ENCODE measurements at places on chromosomes 5 and 9.

DNA sequence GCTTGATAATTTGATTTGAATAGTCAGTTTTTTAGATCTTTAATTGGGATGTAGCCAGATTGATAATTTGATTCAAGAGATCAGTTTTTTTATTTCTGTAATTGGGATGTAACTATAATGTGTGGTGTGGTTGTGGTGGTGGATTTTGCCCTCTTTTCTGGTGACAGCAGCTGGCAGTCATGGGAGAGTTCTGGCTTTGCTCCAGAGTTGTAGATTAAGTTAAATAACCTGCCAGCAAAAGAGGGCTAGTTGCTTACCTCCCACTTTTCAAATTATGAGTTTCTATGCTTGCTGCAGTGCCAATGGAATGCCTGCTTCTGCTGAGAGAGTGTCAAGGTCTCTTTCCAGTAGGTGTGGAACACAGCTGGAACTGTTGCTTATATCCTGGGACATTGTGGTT is 315.1 kb downstream of the CCDC171 start:
- no peak for DNase-seq

DNA sequence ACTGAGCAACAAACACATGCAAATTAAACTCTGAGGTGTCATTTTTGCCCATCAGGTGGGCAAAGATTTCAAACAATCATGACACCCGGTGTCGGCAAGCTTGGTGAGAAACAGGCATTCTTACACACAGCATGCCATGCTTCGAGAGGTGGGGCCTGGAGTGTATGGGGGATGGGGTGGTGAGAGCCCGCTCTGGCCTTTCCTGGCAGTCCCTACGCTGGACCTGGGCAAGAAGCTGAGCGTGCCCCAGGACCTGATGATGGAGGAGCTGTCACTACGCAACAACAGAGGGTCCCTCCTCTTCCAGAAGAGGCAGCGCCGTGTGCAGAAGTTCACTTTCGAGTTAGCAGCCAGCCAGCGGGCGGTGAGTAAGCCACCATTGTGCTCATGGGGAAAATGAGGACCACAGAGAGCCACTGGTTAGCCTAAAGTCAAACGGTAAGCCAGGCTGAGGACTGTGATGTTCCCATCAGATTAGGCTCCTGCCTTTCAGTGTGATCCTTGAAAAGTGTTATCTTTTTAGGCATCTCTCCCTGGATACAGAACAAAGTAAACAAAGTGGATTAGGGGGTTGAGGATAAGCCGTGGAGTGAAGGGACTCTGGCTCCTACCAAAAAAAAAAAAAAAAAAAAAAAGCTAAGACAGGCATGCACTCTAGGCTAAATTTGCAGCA is 9.4 kb downstream of the MYOZ3 start:
- no peak for DNase-seq

DNA sequence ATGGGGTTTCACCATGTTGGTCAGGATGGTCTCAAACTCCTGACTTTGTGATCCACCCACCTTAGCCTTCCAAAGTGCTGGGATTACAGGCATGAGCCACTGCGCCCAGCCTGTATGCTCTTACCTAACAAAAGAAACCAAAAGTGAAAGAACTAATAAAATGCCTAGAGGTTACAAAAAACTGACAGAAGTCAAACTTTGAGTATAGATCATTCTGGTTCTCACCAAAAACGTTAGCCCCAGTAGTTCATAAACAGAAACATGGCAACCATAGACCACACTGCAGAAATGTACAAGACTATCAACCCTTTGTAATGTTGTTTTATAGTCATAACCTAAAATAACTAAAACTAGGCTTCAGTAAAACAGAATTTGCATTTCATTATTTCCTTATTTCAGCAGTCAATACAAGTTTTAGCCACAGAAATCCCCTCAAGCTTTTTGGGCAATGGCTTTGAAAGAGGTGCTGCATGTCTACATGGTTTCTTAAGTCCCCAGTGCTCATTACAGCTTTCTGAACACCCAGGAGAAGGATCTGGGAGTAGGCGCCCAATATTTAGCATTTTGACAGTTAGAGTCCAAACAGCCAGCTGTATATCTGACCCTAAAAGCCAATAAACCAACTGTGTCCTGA is 72.5 kb downstream of the EPB41L4A start:
- DNase-seq, result no peak

GRCh38 chr5:149006426-149006825 is 56.4 kb downstream of the SH3TC2 start:
- no peak for DNase-seq

DNA sequence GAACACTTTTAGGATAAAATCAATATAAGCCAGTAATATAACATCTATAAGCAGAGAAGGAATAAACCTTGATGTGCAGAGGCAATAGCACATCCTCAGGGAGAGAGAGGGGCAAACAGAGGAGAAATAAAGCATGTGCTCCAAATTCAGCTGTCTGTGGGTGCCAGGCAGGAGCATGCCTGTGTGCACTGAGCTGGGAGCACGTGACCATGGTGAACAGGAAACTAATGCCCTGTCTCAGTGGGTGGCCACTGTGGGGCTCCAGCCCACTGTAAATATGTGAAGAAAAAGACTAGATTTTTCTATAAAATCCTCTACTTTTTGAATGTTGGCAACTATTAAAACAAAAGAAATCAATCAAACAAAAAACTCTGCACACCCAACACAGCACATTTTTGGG is 55.3 kb downstream of the FYB1 start:
- DNase-seq, result no peak

DNA sequence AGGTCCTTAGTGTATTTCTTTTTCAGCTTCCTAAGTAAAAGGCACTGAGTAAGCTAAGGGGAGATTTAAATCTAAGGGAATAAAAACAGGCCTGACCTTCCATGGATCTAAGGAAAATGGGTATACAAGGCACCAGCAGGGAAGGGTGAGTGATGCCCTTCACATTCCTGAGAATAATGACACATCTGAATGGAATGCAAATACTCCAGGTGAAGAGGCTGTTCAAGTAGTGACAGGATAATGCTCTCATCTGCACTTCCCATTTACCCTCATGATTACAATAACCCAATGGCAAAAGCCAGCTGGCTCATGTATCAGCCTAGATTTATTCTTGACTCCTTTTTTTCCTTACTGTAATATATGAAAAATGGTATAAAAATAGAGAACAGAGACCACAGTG is 216.2 kb upstream of the ACTBL2 start:
- no peak for DNase-seq

DNA sequence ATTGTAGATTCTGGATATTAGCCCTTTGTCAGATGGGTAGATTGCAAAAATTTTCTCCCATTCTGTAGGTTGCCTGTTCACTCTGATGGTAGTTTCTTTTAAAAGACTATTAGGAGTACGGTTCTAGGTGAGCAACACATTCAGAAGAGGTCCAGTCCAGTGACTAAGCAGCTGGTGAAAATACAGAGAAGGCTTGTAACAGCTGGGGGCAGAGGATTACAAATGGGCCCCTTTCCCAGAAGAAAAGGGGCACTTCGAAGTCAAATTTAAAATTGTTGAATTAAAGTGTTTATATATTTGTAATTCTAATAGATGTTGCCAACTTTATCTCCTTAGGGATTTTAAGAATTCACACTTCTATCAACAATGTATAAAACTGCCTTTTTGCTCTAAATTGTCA is 720.5 kb downstream of the TLE4 start:
- DNase-seq, result no peak

DNA sequence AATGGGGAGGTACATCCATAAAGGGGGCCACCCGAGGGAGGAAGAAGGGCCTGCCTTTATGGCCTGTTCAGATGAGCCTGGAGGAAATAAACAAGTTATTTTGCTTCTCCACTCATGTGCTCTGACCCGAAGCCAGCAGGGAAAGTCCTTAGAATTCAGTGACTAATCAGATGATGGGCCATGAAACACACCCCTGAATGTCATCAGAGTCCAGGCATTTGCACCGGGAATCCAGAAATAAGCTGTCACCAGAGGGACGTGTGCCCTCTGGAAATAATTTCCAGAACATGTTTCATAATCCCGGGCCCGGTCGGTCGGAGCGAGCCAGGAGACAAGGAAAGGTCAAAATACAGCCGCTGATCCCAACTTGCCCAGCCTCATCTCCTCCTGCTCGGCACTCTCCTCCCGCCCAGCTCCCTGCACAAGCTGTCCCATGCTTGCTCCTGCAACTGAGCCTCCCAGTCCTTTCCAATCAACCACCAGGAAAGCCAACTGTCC is 73.6 kb upstream of the ZNF622 start:
- no peak for DNase-seq

GRCh38 chr9:82057805-82058204 is 69.2 kb downstream of the SPATA31D1 start:
- no peak for DNase-seq

GRCh38 chr9:20570087-20570486 is 52.2 kb downstream of the MLLT3 start:
- no peak for DNase-seq

DNA sequence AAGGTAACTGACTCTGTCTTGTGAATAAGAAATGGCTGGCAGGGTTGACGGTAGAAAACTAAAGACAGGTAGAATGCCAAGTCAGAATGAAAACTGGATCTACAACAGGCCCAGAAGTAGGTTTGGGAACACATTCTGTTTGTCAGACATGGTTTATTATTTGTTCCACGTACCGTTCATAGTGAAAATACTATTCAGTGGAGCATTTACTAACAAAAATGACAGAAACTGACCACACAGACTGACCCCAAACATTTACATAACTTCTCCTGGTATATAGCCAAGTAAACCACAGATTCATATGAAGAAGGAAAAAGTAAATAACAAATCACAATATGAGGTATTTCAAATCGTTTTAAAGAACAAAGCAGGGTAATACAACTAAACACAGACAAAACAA is 73.7 kb downstream of the SLC38A9 start:
- DNase-seq, result no peak

DNA sequence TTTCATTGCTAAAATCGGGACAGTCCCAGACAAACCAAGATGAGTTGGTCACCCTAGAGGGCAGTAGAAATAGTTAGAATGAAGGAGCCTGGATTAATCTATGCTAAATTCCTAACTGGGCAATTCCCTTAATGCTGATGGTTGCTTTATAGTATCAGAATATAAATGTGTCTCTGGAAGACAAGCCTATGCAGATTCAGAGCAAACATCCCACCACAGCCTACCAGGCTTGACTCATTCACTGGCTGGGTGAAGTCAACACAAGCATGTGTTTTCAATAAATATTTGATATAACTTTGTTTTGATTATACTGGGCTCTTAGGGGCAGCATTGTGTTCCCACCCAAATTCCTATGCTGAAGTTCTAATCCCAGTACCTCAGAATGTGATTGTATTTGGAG is 79.3 kb downstream of the RMI1 start:
- no peak for DNase-seq

DNA sequence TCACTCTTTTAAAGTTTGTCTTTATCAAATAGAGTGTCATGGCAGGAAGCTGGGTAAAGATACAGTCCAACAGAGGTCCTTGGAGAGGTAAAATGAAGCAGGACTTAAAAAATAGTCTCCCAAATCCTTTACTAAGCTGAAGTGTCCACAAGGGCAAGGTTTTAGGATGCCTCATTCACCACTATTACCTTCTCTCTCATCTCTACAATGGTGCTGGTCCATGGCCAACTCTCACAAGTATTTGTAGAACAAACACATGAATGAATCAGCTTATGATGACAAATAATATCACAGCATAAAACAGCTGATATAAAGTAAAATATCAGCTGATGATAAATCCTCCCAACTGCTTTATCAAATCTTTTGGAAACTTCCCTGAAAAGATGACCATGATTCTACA is 162.3 kb upstream of the ZNF462 start:
- no peak for DNase-seq

DNA sequence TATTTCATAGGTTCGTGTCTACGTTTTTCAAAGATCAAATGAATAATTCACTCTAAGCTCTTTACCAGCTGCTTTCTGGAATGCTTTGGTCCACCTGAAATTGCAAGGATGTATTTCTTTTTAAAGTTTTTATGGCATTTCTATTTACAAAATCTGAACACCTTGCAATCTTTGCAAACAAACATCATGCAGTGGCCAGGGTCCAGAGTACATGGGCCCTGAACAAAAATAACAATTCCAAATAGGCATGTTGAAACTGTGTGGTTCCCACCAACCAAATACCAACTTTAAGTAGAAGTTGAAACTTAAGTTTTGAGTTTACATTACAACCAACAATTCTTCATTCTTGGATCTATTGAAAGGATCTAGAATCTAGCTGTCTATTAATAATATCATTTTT is 180.1 kb upstream of the FTMT start:
- no peak for DNase-seq

DNA sequence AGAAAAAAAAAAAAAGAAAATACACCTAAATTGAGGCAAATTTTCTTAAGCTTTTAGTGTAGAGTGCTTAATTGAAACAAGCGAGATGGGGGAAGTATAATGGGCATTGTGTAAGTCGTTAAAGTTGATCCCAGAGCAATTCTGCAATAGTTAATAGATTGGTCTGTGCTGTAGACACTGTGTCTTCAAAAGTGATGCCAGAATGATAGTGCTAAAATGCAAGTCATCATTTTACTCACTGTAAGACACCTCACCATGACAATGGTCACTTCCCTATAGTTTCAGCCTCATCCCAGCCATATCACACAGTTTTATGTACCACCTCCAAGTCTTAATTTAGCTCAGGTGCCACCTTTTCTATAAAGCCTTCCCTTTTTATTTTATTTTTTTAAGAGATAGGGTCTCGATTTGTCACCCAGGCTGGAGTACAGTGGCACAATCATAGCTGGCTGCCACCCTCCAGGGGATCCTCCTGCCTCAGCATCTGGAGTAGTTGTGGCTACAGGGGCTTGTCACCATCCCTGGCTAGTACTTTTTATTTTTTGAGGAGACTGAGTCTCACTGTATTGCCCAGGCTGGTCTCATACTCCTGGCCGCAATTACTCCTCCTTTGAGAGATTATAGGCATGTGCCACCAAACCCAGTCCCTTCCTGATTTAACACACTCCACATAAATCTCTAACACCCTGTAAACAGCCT is 6.2 kb downstream of the COX7C start:
- DNase-seq, result no peak

DNA sequence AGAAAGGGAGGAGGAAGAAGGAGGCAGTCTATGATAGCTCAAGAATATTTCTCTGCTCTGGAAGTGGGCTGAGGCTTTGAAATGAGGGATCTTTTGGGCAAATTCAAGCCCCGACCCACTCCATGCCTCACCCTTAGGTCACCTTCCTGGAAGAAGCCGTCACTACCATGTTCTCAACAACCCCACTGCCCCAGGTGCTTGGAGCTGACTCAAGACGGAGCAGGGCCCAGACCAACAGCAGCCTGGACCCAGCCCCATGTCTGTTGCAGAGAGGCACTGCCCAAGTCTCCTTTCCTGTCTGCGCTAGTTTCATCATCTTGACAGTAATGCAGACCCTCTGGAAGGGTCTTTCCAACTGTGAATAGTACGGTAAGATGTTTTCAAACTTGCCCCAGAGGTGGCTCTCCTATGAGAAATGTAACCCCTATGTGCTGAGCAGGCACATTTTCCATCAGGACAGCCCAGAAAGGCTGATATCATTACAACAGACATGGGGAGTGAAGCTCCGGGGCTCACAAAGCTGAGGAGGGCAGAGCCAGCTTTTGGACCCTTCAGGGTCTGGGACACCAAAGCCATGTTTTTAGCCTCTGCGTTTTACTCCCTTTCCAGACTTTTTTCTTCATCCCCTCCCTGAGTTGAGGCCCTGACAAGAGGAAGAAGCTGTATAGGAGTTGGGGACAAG is 128.2 kb upstream of the LARP1 start:
- no peak for DNase-seq
